ENCODE measurements at places on chromosomes 2 and 18. TPM values are rescaled to one million over a fixed set of nuclear protein-coding genes. Genes with fewer than 3 reads are reported as not detected.

DNA sequence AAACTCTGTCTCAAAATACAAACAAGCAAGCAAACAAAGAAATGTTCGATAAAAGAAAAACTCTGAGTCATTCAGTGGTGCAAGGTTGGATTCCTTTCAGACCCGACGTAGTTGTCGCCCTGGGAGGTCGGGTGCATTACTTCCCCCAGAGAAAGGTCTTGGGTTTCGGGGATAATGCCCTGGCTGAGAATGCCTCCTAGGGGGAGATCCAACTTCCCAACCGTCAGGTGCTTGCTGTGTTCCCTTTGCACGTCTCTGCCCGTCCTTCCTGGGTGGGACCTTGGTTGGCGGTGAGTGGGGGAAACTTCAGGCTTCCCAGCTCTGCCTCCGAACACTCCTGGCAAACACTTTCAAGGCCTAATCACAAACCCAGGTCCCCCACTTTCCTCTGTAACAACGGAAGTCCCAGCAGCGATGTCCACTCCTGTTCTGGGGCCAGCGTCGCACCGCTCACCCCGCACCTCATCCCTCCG is 609 bp downstream of the TPGS2 start:
- DNase-seq: peak; percentile 43

GRCh38 chr18:10518595-10519255 is 7.1 kb upstream of the NAPG start:
- DNase-seq: no peak

GRCh38 chr18:61582202-61582710 is 249.0 kb downstream of the CDH20 start:
- no peak for DNase-seq

GRCh38 chr18:43671431-43671830 is 394.1 kb upstream of the SYT4 start:
- no peak for DNase-seq

DNA sequence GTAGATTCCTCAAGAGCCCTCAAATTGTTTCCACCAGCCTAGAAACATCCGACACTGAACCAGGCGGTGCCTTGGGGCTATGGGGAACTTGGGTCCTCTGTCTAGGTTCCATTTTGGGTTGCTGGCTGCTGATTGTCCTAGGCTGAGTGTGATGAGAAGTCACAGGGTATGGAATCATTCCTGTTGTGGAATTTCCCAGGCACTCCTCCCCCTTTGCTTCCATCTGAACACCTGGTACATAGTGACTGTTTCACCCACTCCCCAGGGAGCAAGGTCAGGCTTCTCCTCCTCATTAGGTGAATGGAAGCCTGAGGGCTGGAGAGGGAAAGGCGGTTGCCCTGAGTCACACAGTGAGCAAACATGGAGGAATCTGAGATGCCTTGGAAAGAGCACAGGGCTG is 4.5 kb downstream of the KIF3C start:
- DNase-seq: no peak

GRCh38 chr2:204051476-204051875 is 114.9 kb downstream of the ICOS start:
- DNase-seq: no peak

DNA sequence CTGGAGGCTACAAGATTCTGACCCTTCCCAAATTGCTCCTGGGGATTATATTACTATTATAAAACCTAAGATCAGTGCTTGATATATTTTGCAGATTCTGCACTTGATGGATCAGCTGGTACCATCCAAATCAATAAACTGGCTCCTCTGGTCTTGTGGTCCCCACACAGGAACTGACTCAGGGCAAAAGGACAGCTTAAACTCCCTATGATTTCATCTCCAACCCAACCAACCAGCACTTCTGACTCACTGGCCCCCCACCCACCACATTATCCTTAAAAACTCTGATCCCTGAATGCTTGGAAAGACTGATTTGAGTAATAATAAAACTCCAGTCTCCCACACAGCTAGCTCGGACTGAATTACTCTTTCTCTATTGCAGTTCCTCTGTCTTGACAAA is 82.1 kb downstream of the TMEM163 start:
- no peak for DNase-seq

GRCh38 chr2:28951910-28952835 is 28.9 kb upstream of the TOGARAM2 start:
- peak; percentile 34 for DNase-seq

GRCh38 chr2:234483568-234484251 is 13.2 kb downstream of the ARL4C start:
- DNase-seq: no peak

DNA sequence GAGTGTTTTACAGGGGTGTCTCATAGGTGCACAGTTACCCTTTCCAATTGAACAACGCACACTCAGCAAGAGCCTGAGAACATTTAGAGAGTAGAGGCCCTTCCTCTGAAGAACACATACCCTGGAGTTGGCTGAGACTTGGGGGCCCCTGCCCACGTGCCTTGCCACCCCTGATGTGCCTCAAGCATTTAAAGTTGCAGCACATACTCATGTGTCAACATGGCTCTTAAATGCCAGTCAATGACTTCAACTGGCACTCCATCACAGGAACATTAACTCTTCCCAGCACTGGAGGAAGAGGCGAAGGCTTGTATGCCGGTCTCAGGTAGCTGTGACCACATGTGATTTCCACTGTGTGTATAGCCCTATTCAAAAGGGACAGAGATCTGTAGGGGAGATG is 57.4 kb downstream of the SPRED2 start:
- no peak for DNase-seq

DNA sequence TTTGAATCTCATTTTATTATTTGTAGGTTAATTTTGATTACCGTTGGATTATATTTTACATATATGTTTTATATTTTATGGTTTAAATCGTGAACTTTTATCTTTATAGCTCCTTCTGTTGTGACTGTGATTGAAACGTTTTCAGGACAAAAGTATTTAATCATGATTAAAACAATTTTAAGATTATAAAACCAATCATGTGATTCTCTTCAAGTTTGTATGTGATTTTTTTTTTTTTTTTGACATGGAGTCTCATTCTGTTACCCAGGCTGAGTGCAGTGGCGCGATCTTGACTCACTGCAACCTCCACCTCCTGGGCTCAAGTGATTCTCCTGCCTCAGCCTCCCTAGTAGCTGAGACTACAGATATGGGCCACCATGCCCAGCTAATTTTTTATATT is 7.2 kb upstream of the RASGRP3 start:
- DNase-seq: no peak

DNA sequence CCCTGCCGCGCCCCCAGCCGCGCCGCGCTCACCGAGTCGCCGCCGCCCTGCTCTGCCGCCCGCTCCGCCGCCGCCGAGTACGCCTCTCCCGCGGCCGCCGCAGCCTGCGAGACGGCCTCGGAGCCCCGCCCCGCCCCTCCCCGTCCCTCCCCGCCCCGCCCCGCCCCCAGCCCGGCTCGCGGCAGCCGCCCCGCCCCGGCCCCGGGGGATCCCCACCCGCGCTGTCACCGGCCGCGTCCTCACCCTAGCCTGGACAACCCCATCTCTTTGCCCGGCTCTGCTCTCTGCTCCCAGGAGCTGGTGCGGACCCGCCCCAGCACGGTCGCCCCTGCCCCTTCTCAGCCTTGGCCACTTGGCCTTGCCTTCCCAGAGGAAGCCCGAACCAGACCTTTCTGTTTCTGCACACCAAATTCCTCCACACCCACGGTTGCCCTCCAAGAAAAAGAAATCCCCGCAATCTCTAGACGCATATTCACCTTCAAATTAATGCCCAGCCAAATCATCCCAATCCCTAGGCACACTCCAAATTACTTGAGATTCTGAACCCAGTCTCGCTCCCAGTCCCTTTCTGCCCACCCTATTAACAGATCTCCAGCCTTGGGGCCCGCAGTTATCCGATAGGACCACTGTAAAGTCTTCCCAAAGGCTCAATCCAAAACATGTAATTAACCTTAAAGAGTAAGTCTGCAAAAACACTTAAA is at the start of gene CYRIA:
TSS of gene CYRIA (minus strand) at position 87 of the 701 bp plus-strand sequence. CDS start 77,715 bp downstream, outside the sequence.
- peak; percentile 37 for DNase-seq

- DNase-seq: no peak
Observed at GRCh38 chr2:149972066-149972465, 384.5 kb upstream of the MMADHC start.

DNA sequence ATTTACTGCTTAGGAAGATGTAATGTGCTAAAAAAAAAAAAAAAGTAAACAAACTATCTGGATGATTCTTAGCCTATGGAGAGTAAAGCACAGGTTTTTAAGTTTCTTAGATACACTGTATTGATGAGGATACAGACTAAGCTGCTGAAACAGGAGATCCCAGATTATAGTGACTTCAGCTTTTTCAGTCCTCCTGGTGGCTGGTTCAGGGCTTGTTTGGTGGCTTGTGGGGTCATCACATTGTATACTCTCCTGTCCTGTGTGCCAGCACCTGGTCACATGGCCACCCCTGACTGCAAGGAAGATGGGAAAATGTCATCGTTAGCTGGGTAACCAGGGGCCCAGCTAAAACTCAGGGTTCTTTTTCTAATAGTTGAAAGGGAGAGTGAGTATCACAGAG is 31.4 kb downstream of the RAB31 start:
- no peak for DNase-seq

DNA sequence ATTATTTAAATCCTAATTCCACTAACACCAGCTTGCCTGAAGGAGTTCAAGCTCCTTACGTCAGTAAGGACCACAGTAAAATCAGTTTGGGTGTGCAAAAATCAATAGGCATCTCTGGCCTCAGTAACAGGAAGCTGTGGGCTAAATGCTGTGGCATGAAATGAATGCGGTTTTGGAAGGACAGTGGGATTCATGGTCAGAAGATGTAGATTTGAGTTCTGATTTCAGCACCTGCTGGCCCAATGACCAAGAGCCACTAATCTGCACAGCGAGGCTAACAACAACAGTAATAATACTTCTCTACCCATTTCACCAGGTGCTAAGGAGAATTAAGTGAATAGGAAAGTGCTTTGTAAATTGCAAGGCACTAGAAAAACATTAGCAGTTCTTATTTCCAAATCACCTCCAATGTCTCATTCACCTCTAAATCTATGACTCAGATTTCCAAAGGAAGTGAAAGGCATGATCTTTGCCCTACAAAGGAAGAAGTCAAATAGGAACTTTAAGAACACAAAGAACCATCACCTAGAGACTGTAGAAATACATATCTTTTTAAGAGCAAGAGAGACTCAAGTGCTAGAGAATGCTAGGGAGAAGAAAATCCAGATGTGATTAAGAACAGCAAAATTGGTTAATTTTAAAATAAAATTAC is 172.6 kb downstream of the ANKRD44 start:
- DNase-seq: no peak

- DNase-seq: no peak
Observed at GRCh38 chr2:48714245-48714644, 41.3 kb downstream of the LHCGR start.

DNA sequence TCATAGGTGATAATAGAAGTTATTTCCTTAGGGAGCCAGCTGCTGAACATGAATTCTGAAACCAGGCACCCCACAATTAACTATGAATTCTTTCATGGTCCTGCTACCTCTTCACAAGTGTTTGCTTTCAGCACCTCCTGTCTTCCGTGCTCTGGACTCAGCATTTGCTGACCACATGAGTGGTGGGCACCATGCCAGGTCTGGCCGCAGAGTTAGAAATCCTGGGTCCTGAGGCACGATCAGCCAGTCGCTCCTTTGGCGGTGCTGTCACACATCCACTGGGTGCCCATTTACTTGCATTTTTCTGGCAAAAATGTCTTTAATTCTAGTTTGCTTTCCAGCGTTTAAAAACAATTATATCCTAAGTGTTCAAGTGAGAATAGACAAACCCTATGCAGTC is 196.4 kb upstream of the PXDN start:
- DNase-seq: no peak

DNA sequence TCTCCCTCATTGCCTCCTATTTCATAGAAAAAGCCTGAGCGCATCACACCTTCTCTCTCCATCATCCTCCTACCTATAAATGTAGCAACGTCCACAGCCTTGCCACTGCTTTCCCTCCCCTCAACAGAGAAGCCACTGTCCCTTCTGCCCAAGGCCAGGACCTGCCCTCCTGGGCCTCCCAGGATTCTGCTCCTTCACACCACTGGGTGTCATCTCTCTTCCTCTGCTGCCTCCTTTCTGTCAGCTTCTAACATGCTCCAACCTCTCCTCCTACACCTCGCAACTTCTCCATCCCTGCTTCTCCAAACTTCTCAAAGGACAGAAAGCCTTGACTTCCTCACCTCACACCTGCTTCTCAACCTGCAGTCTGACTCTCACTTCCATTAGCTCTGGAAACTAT is 21.2 kb upstream of the ME2 start:
- DNase-seq: no peak

Gene CUL3
- 56.7 TPM for polyA plus RNA-seq

Gene AFF3
- 0.92 TPM for polyA plus RNA-seq

Gene FAM110C
- polyA plus RNA-seq: 28.3 TPM

Gene LRATD1
- polyA plus RNA-seq: 24.6 TPM

Gene EPB41L3
- 36.6 TPM for polyA plus RNA-seq

Gene NDUFB3
- polyA plus RNA-seq: 136 TPM

Gene CGREF1
- polyA plus RNA-seq: 7.8 TPM

Gene ALPP
- polyA plus RNA-seq: not detected
